ENCODE measurements at places on chromosomes 3 and 15.

GRCh38 chr3:187629711-187630110 is 40.5 kb downstream of the SST start:
- no peak for DNase-seq

DNA sequence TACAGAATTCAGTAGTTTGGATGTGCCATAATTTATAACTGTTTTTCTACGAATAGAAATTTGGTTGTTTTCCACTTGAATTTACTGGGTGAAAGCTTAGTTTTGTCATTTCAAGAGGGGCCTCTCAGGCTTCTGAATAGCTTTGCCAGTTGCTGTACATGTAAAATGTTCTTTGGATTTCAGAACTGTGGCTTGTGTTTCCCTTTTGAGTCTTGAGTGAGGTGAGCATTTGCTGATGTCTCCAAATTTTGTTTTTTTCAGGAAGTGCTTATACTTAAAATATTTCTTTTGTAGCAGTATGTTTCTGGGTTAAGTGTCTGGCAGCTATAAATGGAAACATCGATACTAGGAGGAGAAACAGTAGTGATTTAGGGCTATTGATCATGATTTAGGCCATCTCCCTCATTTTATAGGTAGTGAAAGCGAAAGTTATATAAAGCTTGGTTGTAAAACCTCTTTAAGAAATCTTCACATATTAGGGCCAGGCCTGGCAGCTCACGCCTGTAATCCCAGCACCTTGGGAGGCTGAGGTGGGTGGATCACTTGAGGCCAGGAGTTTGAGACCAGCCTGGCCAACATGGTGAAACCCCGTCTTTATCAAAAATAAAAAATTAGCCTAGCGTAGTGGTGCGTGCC is 9.2 kb upstream of the TRAK1 start:
- DNase-seq = no peak

DNA sequence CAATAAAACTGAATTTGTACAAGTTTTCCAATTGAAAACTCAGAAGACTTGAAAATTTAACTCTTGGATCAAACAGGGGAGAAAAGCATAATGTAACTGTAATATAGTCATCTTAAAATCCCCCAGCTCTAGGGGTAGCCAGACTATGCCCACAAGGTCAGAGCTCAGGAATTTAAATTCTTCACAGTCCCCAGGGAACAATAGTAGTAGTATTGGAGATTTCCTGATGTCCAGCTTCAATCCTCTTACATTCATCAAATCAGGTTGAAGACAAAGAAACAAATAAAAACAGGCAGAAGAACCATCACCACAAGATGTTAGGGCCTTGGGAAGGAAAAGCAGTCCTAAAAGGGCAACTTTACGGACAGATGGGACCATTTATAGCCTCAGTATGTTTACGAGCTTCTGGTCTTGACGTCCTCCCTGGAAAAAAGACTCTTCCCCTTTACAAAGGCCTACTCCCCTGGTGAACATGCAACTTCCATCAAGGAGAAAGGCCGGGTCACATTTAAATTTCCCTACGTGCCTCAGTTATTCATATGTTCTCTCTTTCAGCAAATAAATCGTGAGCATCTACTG is 96.8 kb downstream of the PLCH1 start:
- DNase-seq = no peak

DNA sequence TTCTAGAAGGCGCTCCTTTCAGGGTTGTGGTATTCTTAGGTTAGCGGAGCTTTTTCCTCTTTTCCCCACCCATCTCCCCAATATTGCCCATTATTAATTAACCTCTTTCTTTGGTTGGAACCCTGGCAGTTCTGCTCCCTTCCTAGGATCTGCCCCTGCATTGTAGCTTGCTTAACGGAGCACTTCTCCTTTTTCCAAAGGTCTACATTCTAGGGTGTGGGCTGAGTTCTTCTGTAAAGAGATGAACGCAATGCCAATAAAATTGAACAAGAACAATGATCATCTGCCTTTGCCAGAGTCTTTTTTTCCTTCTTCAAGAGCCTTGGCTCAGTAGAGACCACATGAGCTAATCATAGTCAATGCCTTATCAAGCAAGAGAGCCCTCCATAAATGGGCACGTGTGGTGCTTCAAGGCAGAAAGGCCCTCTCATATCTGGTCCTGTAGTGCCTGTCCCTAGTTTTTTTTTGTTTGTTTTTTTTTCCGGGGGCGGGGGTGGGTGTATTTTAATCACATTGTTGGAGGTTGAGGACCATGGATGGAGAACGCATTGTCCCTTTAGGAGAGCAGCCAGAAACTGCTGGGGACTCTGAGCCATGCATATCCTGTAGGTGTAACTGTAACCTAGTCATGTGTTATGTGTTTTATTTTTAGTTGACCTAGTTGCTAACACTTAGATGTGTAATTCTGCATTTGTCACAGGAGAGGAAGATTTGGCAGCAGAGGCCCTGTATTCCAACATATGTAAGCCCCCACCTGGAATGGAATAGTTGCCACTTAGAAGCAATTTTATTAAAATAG is 64.7 kb upstream of the ACAD9 start:
- no peak for DNase-seq

DNA sequence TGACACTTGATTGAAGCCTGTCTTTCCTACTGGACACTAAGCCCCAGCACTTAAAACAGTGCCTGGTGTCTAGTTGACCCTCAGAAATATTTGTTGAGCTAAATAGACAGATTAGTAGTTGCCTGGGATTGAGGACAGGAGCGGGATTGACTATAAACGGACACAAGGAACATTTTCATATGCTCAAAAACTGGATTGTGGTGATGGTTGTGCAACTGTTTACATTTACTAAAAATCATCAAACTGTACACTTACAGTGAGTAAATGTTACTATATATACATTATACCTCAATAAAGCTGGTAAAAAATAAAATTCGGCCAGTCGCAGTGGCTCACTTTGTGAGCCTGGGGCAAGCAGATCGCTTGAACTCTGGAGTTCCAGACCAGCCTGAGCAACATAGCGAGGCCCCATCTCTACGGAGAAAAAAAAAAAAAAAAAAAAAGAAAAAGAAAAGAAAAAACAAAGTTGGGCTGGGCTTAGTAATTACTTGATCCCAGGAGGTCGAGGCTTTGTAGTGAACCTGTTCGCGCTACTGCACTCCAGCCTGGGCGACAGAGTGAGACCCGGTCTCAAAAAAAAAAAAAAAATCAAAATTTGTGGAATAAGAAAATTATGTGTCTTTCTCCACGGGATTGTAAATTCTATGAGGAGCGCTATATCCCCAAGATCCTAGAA is 632 bp upstream of the IDH3A start:
- DNase-seq = no peak

- no peak for DNase-seq
Observed at GRCh38 chr3:59235634-59236012, 185.8 kb upstream of the CFAP20DC start.

Data from stimulated activated CD8-positive, alpha-beta memory T cell treated with anti-CD3 and anti-CD28 coated beads, Interleukin-4, amount 100 ng/mL, for 1 hour (primary cell).